ENCODE measurements at places on chromosomes 6 and 20.

DNA sequence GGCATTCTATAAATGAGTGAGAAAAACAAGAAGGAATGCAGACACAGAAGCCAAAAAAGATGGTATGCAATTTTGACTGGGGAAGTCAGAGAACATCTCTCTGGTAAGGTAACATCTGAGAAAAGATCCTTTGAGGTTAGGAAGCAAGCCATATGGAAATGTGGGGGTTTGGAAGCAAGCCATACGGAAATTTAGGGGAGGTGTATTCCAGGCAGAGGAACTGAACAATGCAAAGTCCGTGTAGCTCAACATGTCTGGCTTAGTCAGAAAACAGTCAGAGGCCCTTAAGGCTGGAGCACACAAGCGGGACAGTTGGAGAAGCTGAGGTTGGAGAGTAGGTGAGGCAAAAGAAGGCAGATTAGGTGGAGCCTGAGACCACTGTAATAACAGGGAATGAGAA lies 35.3 kb downstream of the RALGAPA2 start:
- DNase-seq = no peak

DNA sequence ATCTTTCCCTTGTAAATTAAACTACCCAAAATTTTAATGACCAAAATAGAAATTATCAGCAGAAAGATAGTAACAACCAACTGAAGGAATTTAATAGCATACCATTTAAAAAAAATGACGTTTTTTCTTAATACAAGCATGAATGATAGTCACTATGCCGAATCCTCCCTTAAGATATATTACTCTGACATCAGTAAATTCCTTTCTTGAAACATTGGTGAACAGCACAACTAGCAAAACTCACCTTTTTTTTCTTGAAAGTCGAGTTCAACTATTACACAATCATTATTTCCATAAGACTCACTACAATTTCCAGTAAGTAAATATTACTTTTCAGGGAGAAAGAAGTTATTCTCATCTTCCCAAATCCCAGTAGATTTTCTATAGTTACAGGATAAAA lies 433.2 kb downstream of the GRIK2 start:
- DNase-seq = no peak

- no peak for DNase-seq
Measured at GRCh38 chr6:142400495-142400894, 98.7 kb downstream of the ADGRG6 start.

DNA sequence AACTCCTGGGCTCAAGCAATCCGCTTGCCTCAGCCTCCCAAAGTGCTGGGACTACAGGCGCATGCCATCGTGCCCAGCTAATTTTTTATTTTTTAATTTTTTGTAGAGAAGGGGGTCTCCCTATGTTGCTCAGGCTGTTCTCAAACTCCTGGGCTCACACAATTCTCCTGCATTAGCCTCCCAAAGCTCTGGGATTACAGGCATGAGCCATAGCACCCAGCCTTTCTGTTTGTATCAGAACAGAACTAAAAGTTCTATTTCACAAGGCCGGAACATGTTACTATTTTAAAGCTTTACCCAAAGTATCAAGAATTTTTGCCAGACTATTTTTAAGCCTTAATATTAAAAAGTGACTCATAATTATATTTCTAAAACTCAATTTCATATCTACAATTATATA lies 42.4 kb downstream of the NDRG3 start:
- DNase-seq = no peak

DNA sequence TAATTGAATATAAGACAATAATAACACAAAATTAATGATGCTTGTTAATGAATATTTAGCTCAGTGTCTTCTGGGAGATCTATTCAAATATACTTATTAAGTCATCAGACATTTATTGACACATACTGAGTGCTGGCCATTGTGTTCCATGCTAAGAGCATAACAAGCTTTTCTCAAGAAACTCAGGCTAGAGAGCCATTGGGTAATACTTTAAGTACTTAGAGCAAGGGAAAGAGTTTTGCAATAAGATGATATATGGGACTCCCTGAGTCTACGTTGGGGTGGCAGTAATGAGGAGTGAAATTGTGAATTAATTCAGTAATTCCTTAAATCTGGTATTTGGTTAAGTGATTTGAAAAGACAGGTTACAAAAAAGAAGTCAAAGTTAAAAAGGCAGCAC lies 11.1 kb downstream of the TMEM200A start:
- no peak for DNase-seq

DNA sequence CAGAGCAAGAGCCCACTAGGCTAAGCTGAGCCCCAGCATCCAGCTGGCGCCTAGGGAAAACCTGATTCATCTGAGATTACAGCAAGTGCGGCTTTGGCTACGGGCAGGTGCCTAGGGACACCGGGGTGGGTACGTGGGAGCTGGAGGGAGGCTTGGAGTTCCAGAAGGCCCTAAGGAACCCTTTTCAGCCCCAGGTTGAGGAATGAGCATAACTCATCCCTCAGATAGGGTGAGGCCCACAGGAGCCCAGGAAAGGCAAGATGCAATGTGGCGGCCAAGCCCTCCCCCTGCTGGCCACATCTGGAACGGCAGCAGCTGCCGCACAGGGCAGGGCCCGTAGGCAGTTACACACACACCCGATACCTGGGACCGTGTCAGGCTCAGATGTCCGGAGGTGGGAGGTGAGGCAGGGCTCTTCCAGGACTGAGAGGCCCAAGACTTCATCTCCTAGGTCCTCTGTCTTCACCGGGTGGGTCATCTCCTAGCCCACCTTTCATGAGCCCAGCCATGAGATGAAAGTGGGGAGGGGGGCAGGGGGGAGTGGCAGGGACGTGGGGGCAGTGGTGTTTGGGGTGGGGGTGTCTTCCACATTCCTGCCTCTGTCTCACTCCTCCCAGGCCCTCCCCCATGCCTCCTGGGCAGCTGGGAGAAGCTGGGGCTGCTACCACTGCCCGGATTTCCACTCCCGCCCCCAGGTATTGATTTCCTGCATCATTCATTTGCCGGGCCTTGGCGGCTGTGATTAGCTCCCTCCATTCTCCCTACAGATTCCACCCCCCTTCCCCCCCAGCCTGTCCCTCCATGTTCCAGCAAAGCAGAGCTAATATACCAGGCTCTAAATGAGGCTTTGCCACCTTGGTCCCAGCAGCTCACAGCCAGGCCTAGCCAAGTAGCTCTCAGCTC lies 5.5 kb downstream of the MDGA1 start:
- no peak for DNase-seq

DNA sequence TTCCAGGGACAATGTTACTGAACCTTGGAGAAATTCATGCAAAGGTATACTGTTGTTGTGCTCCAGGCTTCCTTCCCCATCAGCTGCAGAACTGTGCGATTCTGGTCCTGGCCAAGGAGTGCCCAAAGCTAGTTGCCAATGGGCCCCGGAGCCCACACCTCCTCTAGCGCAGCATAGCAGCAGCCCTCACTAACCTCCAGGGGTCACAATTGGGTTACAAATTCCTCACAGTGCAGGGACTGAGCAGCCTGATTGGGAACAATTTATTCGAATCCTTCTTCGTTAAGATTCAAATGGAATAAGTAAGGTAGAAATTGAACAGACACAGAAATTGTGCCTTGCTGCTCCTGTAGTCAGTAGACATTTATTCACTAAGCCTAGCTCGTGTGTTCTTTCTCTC lies 284.9 kb downstream of the PRKN start:
- DNase-seq = no peak

GRCh38 chr6:79446006-79446405 lies 91.2 kb downstream of the LCA5 start:
- no peak for DNase-seq

DNA sequence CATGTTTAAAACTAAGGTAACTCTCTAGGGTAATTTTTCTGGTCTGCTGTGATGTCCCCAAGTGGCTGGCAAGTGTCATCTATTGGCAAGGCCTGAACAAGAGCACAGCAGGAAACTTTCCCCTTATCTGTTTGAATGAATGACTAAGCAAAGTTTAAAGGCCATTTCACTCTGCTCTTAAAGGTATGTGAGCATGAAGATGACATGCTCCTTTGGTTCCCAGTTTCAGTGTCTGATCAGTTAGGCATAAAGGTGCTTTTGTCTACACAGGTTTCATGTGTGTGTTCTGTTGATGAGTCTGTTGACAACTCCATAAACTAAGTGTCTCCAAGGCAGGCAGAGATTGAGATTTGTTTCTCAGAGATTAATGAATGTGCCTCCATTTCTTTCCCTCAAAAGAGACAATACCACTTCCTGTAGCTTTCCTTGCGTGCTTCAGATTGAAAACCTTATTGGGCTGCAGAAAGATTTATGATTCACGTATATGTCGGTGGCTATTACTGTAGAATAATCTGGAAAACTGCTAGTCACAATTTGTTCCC lies 83.9 kb downstream of the MAP3K7 start:
- DNase-seq = no peak

GRCh38 chr20:43463527-43464218 lies 6.0 kb downstream of the SRSF6 start:
- no peak for DNase-seq

GRCh38 chr6:110828396-110828795 lies 13.1 kb upstream of the CDK19 start:
- DNase-seq = no peak

- peak; percentile 48 for DNase-seq
Measured at GRCh38 chr6:139927236-139927635, 552.8 kb upstream of the CITED2 start.

DNA sequence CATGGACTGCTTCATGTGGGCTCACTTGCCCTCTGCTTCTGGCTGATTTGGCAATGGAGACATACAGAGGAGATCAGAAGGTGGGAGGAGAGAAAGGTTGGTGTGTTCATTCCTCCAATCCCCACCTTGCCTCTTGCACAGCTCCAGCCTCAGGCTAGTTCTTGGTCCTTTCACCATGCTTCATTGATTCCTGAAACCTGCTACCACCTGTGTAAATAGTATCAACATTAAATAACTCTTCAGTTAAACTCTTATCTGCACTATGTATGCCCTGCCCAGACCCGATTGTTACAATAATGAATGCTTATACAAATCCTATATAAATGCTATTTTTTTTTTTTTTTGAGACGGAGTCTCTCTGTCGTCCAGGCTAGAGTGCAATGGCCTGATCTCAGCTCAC lies 174.5 kb downstream of the CD83 start:
- DNase-seq = no peak

DNA sequence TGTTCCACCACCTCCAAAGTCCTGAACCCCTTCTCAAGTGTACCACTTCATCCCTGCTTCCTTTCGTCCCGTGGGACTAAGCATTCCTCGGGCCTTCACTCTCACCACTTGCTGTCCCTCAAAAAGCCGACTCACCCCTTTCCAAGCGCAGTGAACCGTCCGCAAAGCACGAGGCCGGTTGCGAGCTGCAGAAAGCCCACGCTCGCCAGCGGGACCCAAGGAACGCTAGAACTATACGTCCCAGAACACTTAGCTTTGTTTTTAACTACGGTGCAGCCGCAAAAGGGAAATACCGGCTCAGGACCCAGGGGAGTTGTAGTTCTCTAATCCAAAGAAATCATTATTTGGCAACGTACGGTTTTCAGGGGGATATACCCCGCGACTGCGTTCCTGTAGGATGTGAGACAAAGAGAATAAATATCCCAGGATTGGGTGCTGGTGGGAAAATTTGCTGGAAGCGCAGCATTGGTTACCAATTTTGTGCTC lies 416 bp upstream of the POLR1H start:
- peak; percentile 15 for DNase-seq

- DNase-seq = no peak
Measured at GRCh38 chr20:12171923-12172524, 254.3 kb downstream of the BTBD3 start.

GRCh38 chr6:135871878-135872277 lies 20.4 kb downstream of the PDE7B start:
- peak; percentile 51 for DNase-seq

DNA sequence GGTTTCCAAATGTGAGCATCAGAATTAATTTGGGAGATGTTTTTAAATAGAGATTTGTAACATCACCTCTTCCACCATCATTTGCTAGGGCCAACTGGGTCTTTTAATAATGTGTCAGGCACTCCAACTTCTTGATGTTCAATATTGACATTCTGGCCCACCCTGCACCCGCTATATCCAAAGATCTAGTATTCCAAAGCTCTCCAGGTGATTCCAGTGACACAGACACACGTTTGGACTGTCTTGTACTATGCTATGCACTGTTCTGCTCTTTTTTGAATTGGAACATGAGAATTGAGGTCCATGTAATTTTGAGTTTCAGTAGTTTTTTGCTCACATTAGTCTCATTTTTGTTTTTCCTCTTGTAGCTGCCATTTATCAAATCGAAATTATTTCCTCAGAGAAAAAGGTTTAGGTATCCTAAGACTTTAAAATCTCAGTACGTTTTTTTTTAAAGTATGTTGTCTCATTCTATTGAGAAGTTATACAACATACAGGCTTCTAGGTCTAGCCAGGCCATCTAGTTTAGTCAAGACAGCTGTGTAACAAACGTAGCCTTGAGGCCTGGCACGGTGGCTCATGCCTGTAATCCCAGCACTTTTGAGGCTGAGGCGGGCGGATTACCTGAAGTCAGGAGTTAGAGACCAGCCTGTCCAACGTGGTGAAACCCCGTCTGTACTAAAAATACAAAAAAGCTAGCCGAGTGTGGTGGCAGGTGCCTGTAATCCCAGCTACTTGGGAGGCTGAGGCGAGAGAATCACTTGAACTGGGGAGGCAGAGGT lies 3.1 kb downstream of the BICRAL start:
- no peak for DNase-seq

- DNase-seq = no peak
Measured at GRCh38 chr20:10763112-10763511, 89.3 kb upstream of the JAG1 start.

DNA sequence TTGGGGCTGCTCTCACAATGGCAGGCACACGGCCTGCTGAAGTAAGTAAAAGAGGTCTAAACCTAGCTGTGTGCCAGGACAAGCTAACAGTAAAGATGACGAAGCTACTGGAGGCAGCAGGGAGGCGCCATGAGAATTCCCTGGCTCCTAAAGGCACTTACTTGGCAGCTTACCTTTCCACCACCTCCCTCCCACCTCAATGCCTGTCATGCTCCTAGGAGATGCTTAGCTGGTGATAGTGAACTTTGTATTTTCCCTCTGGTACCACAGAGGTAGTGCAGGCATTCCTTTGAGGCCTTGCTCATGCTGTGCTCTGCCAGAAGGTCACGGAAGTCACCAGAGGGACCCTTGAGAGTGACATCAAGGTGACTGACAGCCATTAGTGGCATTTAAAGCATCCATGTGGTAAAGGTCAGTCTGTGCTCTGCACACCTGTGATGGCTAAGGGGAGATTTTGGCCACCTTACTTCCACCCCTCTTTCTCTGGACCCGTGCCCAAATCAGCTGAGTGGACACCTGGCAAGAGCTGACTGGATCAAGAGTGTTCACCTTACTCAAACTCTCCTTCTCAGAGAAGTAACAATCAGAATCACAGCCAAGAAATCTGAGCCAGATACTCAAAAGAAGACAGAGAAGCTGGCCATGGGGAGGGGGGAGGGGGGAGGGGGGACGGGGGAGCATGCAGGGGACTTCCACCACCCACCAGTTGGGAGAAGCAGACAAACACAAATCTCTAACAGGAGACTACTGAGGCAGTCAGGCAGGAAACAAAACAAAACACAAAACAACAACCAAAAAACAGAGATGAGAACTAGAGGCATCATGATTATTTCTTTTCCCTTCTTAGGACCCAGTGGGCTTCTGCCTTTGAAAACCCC lies 2.9 kb downstream of the FKBP1A start:
- no peak for DNase-seq

Data from HS-27A (cell line).